ENCODE measurements at places on chromosomes 2 and 18. TPM values are rescaled to one million over a fixed set of nuclear protein-coding genes. Genes with fewer than 3 reads are reported as not detected.

- DNase-seq, result peak; percentile 89
These were observed at the start of gene DPP4 for GRCh38 chr2:162073888-162074631. TSS of gene DPP4 (minus strand) at chr2:162074215. CDS start at chr2:162073981, 234 bp downstream.

SCYGR3 gene
- total RNA-seq, result not detected

PRSS56 gene
- not detected for total RNA-seq

- DNase-seq, result no peak
These were observed 165.9 kb upstream of the RND3 start for GRCh38 chr2:150653351-150653750.

GRCh38 chr2:223589901-223590300, 12.3 kb downstream of the SCG2 start:
- DNase-seq, result no peak
